BJ (cell line): ENCODE measurements at places on chromosomes 12 and 14.

- DNase-seq, result no peak
Measured at GRCh38 chr12:3295646-3296408, 195.2 kb upstream of the PRMT8 start.

DNA sequence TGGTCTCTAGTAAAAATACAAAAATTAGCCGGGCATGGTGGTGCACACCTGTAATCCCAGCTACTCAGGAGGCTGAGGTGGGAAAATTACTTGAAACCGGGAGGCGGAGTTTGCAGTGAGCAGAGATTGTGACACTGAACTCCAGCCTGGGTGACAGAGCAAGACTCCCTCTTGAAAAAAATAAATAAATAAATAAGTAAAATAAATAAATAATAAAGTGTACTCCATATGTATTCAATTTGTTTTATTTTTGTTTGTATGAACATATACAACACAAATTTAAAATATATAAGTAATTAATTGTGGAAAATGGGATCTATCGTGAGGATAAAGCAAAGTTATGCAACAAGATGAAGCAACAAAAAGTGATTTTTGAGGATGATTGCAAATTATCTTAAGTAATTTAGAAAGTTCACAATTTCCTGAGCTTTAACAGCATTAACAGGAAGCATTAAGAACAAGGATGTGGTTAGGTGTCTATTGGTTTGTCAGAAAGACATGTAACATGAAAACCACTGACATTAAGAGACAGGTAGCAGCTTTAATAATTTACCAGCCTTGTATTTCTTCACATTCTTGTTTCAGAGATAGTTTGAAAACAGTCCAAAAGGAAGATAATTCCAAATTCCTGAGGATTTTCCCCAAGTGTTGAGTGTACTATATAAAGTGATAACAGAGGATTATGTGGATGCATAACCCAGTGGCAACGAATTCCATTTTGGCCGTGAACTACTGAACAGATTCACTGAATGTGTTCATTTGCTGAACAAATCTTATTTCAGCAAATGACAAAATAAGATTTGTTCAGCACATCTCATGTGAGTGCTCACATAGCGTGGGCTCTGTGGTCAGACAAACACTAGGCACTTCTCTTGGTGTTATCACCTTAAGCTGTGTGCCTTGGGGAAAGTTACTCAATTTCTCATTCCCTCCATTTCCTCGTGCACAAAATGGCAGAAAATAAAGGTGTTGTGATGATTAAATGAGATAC, 68.6 kb upstream of the RESF1 start:
- no peak for DNase-seq

GRCh38 chr12:107634530-107634929, 51.1 kb upstream of the PWP1 start:
- no peak for DNase-seq

DNA sequence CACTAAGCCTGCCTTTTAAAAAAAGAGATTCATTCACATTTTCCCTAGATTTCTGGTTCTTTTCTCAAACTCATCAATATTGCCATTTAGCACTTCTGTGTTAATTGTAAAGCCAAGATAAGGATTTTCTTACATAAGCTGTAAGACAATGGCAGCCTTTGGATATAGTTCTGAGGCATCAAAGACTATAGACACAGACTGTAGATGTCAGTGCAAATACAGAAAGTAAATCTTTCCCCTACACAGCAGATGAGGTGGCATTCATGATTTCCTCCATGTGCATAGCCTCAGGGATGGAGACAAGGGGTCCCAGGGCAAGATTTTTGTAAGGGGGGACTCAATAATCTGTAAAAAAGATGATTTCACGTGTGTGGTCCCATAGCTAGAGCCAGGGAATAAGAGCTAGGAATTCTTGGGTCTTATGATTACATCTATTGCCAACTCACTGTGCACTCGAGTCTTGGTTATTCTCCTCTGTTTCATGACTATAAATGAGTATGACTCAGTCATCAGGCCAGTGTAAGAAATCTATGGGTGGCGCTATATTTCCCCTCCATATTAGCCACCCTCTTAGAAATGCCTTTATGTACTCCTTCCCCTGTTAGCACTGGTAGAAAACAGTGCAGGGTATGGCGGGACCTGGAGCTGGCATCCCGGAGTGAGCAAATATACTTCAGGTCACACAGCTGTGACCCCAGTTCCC, 207.5 kb downstream of the EXOC5 start:
- no peak for DNase-seq

DNA sequence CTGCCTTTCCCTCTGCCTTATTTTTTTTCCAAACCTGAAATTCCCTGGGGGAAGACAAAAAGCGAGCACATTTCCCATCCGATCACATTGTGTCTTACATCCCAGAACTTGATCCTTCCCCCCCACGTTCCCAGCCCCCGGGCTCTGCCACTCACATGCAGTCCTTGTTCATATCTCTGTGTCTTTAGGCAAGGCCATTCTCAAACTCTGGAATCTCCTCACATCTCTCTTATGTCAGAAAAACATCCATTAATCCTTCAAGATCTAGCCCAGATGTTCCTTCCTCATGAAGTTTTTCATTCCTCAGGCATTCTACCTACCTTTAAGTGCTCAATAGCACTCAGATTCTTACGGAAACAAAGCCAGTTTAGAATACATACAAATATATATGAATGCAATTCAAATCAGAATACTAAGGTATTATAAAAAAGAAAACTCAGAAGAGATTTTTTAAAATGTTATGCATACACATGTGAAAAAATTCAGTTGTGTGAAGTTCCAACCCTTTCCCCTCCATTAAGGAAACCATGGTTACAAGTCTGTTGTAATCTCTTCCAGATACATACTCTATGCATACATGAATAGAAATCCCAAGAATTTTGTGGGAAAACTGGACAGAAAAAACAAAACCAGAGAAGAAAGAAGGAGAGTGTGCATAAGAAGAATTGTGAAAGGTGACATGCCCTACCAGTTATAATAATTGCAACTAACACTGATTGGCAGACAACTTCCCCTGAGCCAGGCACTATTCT, 120.3 kb downstream of the SLC38A1 start:
- no peak for DNase-seq

DNA sequence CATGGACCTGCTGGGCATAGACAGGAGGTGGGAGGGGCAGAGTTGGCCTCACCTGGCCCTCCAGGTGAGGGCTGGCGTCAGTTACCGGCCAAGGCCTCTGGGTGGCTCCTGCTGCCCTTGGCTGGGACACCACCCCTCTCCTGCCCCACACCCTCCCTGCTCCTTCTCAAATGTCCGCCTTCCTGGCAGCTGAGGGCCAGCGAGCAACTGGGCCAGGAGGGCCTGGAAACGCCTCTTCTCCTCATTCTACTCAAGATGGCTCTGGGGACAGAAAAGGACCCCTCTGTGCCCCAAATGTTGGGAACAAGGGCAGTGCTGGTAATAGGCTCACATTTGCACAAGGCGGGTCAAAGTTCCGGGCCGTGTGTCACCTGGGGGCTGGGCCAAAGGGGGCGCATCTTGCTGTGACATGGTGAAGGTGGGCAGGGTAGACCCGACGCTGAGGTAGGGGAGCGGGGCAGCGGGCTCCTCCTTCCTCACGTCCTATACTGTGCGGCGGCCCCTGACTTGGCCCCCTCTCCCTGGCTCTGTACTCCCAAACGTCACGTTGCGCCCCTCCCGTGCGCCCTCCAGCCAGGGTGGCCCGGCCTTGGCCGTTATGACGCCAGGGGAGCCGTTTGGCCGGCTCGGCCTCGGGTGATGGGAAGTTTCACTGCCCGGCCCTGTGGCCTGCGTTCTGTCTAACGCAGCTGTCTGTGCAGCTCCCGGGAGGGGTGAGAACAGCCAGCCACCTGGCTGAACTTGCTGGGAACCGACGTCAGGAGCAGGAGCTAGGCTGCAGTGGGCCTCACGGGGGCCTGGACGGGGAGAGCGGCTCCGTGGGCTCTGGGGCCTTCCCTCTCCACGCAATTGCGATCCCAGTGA, 18.0 kb upstream of the DLK1 start:
- DNase-seq, result no peak

DNA sequence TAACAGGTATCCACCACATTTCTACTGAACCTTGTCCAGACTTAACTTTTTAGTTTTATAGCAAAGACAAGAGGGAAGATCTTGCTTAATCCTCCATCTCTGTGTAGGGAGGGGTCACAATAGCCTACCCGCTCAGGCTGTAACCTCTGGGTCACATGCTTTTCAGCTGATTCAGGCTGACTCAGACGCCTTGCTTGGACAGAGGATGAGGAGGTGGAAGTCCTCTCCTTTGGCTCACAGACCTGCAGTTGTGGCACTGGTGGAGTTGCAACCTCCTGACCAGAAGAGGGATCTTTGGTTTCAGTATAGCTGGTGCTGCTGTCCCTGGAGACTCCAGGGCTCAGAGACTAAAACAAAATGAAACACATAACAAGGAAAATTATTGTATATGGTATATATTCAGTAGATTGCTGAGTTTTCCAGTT, 16.2 kb downstream of the ACIN1 start:
- peak; percentile 91 for DNase-seq

DNA sequence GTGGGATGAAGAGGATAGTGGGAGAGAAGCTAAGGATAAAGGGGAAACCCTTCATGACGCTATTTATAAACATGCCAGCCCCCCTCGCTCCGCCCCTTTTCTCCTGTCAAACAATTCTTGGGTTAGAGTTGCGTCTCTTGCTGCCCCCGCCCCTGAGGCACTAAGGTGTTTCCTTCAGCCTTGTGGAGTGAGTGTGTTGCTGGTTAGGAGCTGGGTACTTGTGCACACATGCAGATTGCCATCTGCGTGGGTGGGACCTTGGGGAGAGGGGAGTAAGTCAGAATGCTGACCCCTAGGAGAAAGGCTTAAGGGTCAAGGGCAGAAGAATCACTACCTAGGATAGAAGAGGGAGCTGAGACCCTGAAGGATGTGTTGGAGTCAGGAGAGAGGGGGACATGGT, 5.4 kb downstream of the FOXJ2 start:
- no peak for DNase-seq

- peak; percentile 99 for DNase-seq
Measured at GRCh38 chr14:61553730-61554641, 141.3 kb upstream of the HIF1A start.

- DNase-seq, result no peak
Measured at GRCh38 chr14:30798516-30798915, 75.8 kb upstream of the COCH start.

DNA sequence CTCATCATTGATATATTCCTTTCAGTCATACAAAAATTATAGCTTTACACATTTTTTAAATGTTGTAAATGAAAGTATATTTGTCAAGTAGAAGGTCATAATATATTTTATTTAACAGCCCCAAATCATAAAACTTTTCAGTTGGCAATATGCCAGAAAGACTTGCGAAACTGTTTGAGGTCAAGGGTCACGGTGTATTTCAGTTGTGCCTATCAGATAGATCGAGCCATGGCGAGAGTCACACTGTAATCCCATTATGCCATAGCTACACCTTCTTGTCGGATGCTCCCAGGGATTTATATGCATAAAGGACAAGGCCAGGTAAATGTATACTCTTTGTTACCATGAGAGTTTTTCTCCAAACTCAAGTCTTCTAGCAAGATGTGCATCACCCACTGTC, 26.7 kb upstream of the G2E3 start:
- DNase-seq, result no peak

DNA sequence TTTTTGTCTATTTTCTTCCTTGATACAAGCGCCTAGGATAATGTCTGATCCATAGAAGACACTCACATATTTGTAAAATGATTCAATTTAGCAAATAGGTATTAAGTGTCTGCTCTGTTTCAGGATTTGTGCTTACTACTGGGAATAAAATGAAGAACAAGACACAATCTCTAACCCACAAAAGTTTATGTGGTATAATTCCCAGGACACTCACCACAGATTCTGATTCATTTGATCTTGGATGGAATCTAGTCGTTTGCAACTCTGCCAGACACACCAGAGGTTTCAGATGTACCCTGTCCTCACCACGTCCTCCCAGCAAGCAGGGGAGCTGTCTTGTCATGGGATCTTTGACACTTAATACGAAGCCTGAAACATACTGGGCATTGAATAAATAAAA, 208.3 kb downstream of the LRIG3 start:
- DNase-seq, result peak; percentile 35

DNA sequence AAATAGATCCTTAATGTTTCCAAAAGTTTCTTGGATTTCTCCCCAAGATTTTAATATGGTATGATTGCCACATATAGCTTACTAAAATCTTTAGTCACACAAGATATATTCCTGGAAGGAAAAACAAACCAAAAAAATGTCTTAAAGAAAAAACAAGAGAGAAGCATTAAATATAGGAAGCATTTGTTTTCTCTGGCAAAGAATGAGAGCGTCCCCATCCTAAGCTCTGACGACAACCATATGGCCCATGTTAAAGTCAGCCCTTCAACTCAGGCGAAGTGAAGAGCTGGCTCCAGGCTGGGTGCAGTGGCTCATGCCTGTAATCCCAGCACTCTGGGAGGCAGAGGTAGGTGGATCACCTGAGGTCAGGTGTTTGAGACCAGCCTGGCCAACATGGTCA, 35.6 kb downstream of the GCH1 start:
- DNase-seq, result no peak

DNA sequence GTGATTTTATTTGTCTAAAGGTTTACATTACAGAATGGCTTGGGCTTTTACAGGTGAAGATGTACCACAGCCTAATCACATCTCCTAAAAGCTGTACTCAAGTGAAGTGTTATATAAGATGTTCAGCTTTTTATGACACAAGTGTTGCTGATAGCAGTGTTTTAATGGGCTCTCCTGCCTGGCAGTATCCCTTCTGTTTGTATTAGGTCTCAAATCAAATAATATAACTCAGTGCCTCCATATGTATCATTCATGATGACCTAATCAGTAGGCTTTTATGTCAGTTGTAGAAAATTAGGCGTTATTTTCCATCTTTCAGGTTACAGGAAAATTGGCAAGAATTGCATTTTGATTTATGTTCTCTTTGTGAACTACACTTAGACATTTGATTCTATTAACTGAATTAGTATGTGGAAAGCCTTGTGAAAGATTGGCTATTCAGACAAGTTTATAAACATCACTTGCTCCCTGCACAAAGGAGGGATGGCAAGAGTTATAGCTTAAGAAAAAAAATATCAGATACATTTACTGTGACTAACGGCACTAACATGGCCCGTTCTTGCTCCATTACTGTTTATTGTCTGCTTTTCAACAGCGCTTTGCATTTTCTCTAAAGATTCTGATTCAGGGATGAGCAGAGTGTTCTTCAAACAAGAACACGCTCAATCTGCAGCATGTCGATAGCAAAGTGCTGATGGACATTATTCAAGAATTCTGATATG, 143.7 kb upstream of the DIO2 start:
- no peak for DNase-seq

DNA sequence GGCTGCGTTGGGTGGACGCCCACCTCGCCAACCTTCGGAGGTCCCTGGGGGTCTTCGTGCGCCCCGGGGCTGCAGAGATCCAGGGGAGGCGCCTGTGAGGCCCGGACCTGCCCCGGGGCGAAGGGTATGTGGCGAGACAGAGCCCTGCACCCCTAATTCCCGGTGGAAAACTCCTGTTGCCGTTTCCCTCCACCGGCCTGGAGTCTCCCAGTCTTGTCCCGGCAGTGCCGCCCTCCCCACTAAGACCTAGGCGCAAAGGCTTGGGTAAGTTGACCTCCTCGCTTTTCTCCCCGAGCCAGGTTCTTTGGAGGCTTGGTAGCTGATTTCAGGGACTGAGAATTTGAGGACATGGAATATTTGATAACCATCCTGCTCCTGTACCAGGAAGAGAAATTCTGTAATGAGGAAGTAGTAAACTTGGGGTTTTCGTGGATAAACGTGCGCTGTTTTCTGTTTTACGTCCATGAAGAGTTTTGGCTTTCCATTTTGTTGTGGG, 530 bp downstream of the APAF1 start:
- DNase-seq, result no peak

- DNase-seq, result no peak
Measured at GRCh38 chr12:49546481-49546880, 7.7 kb downstream of the KCNH3 start.

GRCh38 chr12:6960593-6961277, 9.6 kb downstream of the PTPN6 start:
- DNase-seq, result no peak
